ENCODE measurements at places on chromosomes 7 and 10. TPM values are rescaled to one million over a fixed set of nuclear protein-coding genes. Genes with fewer than 3 reads are reported as not detected.

CCDC7 gene
- 6.8 TPM for polyA plus RNA-seq

VPS37D gene
- not detected for polyA plus RNA-seq

UCMA gene
- polyA plus RNA-seq, result not detected

MUC3A gene
- not detected for polyA plus RNA-seq

DDIT4 gene
- 89.5 TPM for polyA plus RNA-seq

DDC gene
- polyA plus RNA-seq, result not detected

MCM7 gene
- 45.2 TPM for polyA plus RNA-seq

DNA sequence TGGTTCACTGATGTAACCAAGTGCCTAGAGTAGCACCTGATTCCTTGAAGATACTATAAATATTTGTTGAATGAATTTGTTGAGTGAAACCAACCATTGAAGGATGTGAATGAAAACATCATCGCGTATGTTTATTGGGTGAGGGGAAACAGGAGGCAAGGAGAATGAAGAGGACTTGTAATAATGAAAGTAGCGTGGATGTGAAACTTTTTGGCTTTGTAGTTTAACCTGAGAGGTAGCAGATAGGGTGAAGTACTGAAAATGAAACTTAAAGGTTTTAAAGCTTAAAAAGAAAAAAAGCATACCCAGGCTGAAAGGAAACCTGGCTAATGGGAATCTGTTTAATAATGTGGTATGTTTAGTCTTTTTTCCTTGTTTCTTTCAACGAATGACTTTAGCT lies 5.2 kb downstream of the CCNY start:
- H3K4me3 ChIP-seq, result peak overlapping the region; percentile 27
- no peak for DNase-seq
- peak overlapping the region; percentile 68 for H3K27ac ChIP-seq
- H3K4me1 ChIP-seq, result peaks cover 44% of the 10 kb centered on the region
- no peaks in the 10 kb centered on the region for H3K36me3 ChIP-seq
- no peaks in the 10 kb centered on the region for H3K27me3 ChIP-seq

DNA sequence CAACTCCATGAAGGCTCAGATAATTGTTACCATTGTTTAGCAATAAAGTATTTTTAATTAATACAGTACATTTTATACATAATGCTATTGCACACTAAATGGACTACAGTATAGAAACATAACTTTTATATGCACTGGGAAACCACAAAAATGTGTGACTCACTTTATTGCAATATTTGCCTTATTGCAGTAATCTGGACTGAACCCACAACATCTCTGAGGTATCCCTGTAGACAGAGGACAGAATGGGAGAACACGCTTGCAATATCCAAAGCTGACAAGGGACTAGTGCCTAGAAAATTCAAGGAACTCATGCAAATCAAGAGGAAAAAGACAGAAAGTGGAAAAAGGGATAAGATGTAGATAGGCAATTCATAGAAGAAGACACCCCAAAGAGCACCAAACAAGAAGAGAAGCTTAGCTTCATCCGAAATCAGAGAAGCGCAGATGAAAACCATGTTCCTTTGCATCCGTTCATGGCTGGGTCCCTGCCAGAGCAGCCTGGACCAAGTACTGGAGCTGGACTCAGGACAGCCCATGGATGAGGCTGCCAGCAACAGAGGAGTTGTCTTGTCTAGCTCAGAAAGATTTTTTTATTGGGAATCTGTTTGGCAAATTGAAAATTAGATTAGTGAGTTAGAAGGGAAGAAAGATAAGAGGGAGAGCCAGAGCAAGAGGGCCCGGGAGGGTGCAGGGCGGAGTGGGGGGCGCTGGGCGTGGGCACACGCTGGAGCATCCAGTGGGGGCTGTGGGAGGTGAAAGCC lies 16.0 kb upstream of the GALNTL5 start:
- H3K4me1 ChIP-seq, result peaks cover 9% of the 10 kb centered on the region
- H3K27me3 ChIP-seq, result no peaks in the 10 kb centered on the region
- no peak for DNase-seq
- no peaks in the 10 kb centered on the region for H3K36me3 ChIP-seq
- no peak overlapping the region for H3K27ac ChIP-seq
- no peak overlapping the region for H3K4me3 ChIP-seq

- DNase-seq, result no peak
- no peaks in the 10 kb centered on the region for H3K4me1 ChIP-seq
- H3K27me3 ChIP-seq, result no peaks in the 10 kb centered on the region
- no peaks in the 10 kb centered on the region for H3K36me3 ChIP-seq
Observed at GRCh38 chr10:128489324-128490247, 363.4 kb upstream of the MKI67 start.

- peaks cover 3% of the 10 kb centered on the region for H3K4me1 ChIP-seq
- DNase-seq, result no peak
- no peak overlapping the region for H3K4me3 ChIP-seq
- H3K27ac ChIP-seq, result no peak overlapping the region
Observed at GRCh38 chr10:122164815-122165483, 106.1 kb upstream of the BTBD16 start.

DNA sequence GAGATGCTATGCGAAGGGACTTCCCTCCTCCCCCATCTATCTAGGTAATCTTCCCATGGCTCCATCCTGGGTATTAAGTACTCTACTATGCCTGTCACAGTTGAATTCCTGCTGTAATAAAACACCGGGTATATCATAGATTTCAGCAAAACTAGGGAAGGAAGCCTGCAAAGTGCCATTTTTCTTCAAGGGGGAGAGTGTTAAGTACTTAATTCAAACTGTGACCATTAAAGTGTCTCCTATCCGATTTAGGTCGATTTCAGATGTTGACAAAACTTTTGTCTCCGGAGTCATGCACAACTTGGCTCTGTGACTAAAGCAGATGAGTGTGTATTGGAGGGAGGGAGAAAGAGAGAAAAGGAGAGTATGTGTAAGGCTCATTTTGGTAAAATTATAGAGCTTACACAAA lies 4.6 kb downstream of the HOXA4 start:
- no peak overlapping the region for H3K4me3 ChIP-seq
- H3K27ac ChIP-seq, result no peak overlapping the region
- peaks cover 15% of the 10 kb centered on the region for H3K27me3 ChIP-seq
- no peaks in the 10 kb centered on the region for H3K36me3 ChIP-seq
- peaks cover 3% of the 10 kb centered on the region for H3K4me1 ChIP-seq

GRCh38 chr7:39539816-39540215 lies 26.4 kb upstream of the YAE1 start:
- H3K27ac ChIP-seq, result no peak overlapping the region
- no peaks in the 10 kb centered on the region for H3K36me3 ChIP-seq
- H3K4me1 ChIP-seq, result no peaks in the 10 kb centered on the region
- peaks cover 2% of the 10 kb centered on the region for H3K27me3 ChIP-seq
- no peak overlapping the region for H3K4me3 ChIP-seq
- DNase-seq, result no peak

- no peaks in the 10 kb centered on the region for H3K4me1 ChIP-seq
- H3K36me3 ChIP-seq, result no peaks in the 10 kb centered on the region
- DNase-seq, result no peak
- no peaks in the 10 kb centered on the region for H3K27me3 ChIP-seq
- no peak overlapping the region for H3K27ac ChIP-seq
Observed at GRCh38 chr10:49292565-49293207, 6.3 kb upstream of the C10orf71 start.

DNA sequence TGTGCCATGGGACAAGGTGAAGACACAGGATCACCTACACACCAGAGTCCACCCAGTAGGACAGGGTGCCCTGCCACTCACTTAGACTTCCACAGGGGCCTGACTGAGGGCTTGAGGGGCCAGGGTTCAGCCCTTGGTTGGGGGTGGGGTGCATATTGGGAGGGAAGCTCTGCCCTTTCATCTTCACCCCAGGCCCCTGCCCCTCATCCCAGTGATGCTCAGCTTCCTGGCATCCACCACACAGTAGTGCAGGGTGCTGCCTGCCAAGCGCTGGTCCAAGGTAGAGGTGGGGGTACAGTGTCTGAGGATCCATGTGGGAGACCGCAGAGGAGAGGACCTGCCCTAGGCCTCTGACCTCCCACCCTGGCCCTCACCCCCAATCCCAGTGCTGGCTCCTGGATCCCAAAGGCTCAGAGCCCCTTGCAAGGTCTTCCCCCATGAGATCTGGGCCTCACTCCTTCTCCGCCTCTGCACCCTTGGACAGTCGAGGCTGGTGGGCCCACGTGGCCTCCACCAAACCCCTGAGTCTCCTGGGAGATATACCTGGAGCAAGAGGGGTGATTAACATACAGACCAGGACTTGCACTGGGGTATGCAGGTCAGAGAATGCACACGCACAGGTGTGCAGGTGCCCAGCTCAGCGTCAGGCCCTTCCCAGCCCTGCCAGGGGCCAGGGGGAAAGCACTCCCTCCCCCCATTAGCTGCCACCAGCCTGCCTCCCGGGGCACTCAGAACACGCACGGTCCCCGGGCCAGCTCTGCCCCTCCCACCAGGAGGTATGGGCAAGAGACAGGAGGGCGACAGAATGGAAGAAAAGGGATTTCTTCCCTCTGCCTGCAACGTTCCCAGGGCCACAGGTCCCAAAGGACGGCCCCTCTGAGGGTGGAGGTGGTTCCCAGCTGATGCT lies 8.6 kb upstream of the IRF5 start:
- H3K27me3 ChIP-seq, result peaks cover 6% of the 10 kb centered on the region
- no peak for DNase-seq
- no peaks in the 10 kb centered on the region for H3K36me3 ChIP-seq
- peaks cover 15% of the 10 kb centered on the region for H3K4me1 ChIP-seq
- H3K27ac ChIP-seq, result no peak overlapping the region

GRCh38 chr10:102656791-102657371 lies 12.6 kb downstream of the TRIM8 start:
- DNase-seq, result no peak
- peaks cover 51% of the 10 kb centered on the region for H3K36me3 ChIP-seq
- H3K27ac ChIP-seq, result peak overlapping the region; percentile 57
- no peaks in the 10 kb centered on the region for H3K27me3 ChIP-seq
- H3K4me3 ChIP-seq, result no peak overlapping the region

GRCh38 chr7:101486433-101487104 lies 123.9 kb downstream of the COL26A1 start:
- H3K4me3 ChIP-seq, result no peak overlapping the region
- no peaks in the 10 kb centered on the region for H3K36me3 ChIP-seq
- no peak for DNase-seq
- no peaks in the 10 kb centered on the region for H3K4me1 ChIP-seq

DNA sequence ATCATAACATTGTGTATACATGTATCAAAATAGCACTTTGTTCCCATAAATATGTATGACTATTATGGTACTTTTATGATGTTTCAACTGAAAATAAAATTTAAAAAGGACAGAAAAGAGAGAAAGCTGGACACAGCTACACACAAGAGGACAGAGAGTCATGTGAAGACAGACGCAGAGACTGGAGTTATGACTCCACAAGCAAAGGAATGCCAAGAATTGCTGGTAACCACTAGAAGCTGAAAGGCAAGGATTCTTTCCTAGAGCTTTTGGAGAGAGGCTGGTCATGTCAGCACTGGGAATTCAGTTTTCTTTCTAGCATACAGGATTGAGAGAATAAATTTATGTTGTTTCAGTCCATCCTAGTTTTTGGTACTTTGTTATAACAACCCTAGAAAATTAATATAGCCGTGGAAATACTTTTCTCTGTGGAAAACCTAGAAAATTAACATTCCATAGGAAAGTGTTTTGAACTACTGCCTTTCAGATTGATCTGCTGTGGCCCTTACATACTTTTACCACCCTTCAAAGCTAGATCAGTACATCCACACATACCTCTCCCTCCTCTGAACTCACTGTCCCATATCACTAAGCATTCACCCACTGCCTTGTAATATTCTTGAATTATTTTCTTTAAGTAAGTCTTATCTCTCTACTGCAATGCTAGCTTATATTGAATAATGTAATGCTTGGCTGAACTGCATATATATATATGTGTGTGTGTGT lies 575.3 kb downstream of the IPMK start:
- H3K27me3 ChIP-seq, result no peaks in the 10 kb centered on the region
- H3K36me3 ChIP-seq, result no peaks in the 10 kb centered on the region
- DNase-seq, result no peak
- H3K4me3 ChIP-seq, result no peak overlapping the region
- H3K4me1 ChIP-seq, result no peaks in the 10 kb centered on the region
- H3K27ac ChIP-seq, result no peak overlapping the region

- H3K27ac ChIP-seq, result peak overlapping the region; percentile 95
- no peaks in the 10 kb centered on the region for H3K36me3 ChIP-seq
- no peak for DNase-seq
Observed at GRCh38 chr10:61899663-61899996, 1.9 kb upstream of the ARID5B start.

DNA sequence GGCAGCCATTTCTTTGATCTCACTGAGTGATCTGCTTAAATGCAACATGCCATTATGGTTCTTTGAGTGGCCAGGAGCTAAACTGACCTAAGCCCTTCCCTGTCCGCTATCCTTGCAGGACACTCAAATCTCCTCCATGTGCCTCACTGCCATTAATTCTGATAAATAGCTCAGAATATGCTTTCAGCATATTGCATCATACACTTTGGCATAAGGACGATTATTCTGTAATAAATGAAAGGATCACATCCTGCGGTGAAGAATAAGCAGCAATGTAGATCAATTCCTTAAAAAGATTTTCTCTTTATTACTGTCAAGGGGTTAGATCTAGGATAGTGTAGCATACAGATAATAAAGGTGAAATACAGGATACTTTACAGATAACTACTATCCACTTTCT lies 231.8 kb upstream of the CTBP2 start:
- no peak overlapping the region for H3K27ac ChIP-seq
- H3K36me3 ChIP-seq, result no peaks in the 10 kb centered on the region
- H3K4me1 ChIP-seq, result no peaks in the 10 kb centered on the region
- no peaks in the 10 kb centered on the region for H3K27me3 ChIP-seq

DNA sequence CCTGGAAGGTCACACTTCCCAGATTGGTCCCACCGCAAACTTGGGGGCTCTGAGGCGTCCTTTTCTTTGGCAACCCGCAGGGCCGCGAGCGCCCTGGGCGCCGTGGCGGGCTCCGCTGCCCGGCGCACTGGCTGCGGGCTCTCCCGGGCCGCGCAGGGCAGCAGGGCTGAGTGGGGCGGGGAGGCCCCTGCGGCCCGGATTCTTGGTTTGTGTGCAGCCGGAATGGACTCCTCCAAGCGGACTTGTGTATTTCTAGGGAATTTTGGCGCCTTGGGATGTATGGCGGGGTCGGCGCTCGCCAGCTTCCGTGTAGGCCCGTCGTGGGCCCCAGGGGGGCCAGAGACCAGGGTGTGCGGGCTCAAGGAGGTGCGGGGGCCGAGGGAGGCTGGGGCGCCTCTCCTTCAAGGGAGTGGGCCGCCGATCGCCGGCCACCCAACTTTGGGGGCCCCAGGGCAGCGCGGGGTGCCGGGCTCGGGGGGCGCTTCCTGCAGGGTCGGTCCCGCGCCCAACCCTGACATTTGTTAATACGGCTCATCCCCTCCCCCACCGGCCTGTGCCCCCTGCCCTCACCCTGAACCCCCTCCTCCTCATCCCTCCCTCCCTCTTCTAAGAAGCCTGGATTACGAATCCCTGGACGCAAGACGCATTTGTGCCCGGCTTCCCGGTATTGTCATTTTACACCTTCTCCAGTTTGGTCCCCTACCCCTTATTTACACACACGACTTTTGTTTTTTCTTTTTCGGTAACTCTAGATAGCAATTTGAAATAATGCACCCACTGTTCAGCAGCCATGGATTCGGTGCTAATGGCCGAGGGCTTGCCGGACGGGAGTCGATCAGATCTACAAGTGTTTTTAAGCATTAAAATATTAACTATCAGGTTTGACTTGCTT lies 2.5 kb downstream of the TCF7L2 start:
- peaks cover 20% of the 10 kb centered on the region for H3K27me3 ChIP-seq
- no peak overlapping the region for H3K27ac ChIP-seq
- H3K36me3 ChIP-seq, result no peaks in the 10 kb centered on the region
- H3K4me3 ChIP-seq, result peak overlapping the region; percentile 67
